ENCODE measurements at places on chromosomes 5 and 9. TPM values are rescaled to one million over a fixed set of nuclear protein-coding genes. Genes with fewer than 3 reads are reported as not detected.

PARP8 gene
- total RNA-seq, result 1.2 TPM

AQP3 gene
- 1.3 TPM for total RNA-seq

SHISAL2B gene
- total RNA-seq, result not detected

TAF1L gene
- total RNA-seq, result not detected

PLPP7 gene
- total RNA-seq, result 1.8 TPM

FUBP3 gene
- total RNA-seq, result 28.2 TPM

NUTM2G gene
- not detected for total RNA-seq

BHMT2 gene
- 1.3 TPM for total RNA-seq

Data from bladder microvascular endothelial cell (primary cell).